ENCODE measurements at places on chromosomes 1 and 21.
A peak's percentile ranks its signal among the peaks of the same experiment; 100 is the strongest.

- DNase-seq: no peak
Observed at GRCh38 chr21:21096956-21097355, 98.7 kb downstream of the NCAM2 start.

- no peak for DNase-seq
Observed at GRCh38 chr21:32189688-32190483, 89.0 kb downstream of the MIS18A start.

DNA sequence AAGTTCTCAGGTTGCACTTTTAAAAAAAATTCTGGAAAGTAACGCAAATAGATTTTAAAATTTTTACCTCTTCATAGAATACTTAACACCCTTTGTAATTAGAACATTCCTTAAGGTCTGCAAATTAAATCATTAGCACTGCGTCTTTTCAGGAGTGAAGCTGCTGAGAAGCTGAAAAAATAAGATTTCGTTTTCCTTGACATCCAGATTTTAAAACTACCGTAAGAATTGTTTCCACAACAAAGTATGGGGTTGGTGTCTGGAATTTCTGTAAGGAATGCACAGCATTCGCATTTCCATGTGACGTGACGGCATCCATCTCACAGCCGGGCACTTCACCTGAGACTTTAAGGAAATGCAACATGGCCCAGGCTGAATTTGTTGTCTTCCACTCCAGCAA is 76.3 kb upstream of the COX20 start:
- no peak for DNase-seq

GRCh38 chr1:228319352-228320088 is 87.1 kb downstream of the TRIM11 start:
- no peak for DNase-seq

DNA sequence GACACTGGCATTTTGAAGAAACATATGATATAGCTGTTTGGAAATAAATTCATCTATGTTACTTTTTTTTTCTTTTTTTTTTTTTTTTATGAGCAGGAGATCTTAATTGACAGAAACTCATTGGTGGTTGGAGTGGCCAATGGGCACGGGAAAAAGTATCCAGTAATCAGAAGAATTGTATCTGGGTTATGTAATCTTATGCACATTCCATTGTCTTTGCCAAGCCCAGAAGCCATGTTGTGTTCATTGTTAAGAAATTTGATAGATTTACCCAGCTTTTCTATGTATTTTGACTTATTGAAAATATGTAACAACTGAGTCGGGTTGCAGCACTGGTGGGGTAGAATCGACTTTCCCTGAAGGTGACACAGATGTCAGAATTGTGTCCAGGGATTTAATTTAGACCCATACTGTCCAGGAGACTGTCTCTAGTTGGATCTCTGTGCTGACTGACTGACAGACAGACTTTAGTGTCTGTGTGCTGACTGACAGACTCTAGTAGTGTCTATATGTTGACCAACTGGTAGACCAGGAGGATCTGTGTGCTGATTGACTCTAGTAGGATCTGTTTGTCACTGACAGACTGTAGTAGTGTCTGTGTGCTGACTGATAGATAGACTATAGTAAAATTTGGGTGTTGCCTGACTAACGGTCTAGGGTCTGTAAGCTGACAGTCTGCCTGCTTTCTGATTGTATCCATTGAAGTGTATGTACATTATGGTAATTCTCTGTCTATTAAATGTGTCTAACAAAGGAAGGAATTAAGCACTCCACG is 12.3 kb upstream of the C4BPB start:
- no peak for DNase-seq

DNA sequence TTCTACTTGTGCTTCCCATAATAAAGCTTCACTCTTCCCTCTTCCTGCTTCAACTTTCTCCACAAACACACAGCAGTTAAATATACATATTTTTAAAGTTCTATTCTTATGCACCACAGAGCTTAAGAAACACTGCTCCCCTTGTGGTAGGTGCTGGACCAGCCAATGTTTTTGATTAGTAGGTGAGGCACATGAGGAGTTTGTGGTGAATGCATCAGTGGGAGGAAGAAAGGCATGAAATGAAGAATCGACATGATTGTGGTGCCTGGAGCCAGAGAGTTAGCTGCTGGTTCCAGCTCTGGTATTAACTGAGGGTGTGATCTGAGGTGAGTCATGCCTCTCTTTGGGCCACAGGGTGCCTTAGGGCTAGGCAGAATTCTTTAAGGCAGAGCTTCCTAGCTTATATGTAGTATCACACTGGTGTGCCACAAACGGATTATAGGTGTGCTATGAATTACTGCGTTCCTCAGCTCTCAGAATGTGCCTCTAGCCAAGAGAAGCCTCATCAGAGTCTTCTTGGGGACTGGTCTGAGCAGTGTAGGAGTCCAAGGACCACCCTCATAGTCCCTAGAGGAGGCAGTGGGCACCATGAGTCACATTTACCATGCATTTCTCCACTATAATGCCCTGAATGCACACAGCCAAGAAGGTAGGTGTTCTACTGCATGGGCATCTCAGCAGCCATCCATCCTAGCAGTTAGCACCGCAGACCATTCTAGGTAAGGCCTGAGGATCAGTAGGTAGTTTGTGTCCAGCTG is 97.4 kb upstream of the SGIP1 start:
- peak; percentile 67 for DNase-seq

- DNase-seq: no peak
Observed at GRCh38 chr1:67555461-67556296, 125.5 kb upstream of the SERBP1 start.

- DNase-seq: no peak
Observed at GRCh38 chr1:163565166-163565565, 243.4 kb downstream of the NUF2 start.

GRCh38 chr1:167880580-167881021 is 33.3 kb downstream of the ADCY10 start:
- no peak for DNase-seq

- no peak for DNase-seq
Observed at GRCh38 chr1:216666441-216666840, 56.8 kb downstream of the ESRRG start.

- no peak for DNase-seq
Observed at GRCh38 chr1:205945069-205945468, 1.8 kb upstream of the SLC26A9 start.

GRCh38 chr1:78755986-78756385 is 106.4 kb downstream of the IFI44 start:
- no peak for DNase-seq

DNA sequence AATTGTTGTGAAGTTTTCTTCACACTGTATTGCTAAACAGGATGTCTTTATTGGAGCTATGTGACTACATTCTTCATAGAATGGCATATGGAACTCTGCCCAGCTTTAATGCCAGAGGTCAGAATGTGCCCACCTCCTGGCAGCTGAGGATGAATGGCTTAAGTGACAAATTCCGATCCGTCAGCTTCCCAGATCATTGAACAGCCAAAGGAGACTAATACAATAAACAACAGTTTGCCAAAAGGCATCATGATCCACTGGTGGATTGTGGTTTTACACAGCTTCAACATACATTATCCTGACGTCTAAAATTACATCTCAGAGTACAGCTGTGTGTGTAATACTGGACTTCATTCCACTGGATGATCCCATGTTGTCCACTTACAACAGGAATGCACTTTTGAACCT is 68.7 kb upstream of the C1orf105 start:
- no peak for DNase-seq

DNA sequence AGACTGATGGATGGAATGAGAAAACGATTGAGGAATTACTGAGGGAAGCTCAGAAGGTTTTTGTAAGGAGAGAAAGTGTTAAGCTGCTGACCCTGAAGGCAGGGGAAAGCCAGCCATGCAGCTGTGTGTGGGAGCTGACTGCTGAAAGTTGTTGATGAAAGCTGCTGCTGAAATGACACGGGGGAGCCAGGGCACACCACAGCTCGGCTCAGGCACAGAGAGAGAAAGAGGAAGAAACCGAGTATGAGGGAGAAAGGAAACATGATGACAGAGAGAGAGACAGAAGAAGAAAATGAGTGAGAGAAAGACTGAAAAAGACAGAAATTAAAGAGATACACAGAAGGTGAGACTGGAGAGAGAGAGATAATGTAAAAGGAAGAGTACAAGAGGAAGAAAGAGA is 115.5 kb downstream of the LRRC53 start:
- no peak for DNase-seq

GRCh38 chr1:209577346-209577745 is 6.2 kb upstream of the CAMK1G start:
- DNase-seq: no peak

- DNase-seq: no peak
Observed at GRCh38 chr1:5768014-5768413, 224.2 kb downstream of the NPHP4 start.

- DNase-seq: no peak
Observed at GRCh38 chr1:31683997-31684396, 19.8 kb downstream of the COL16A1 start.

DNA sequence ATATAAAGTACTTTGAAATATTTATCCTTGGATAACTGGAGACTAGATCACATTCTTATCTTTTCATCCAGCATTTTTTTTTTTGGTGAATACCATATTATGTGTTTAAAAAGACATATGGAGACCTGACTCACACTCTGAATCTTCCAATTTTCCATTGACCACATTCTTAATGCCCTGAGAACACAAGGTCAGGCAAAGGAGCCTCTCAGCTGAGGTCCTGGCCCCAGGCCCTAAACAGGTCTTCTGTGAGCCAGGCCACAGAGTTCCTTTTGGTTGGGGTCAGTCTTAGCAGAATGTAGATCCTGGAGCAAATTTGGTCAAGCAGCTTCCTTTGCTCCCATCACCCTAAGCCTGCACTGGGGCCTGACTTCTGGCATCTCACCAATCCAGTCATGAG is 390.1 kb upstream of the ST6GALNAC5 start:
- DNase-seq: no peak

- no peak for DNase-seq
Observed at GRCh38 chr1:38522915-38523567, 336.5 kb downstream of the RRAGC start.

GRCh38 chr1:78884685-78885452 is 121.7 kb downstream of the ADGRL4 start:
- DNase-seq: no peak

- DNase-seq: no peak
Observed at GRCh38 chr1:26949266-26949925, 10.9 kb downstream of the KDF1 start.

DNA sequence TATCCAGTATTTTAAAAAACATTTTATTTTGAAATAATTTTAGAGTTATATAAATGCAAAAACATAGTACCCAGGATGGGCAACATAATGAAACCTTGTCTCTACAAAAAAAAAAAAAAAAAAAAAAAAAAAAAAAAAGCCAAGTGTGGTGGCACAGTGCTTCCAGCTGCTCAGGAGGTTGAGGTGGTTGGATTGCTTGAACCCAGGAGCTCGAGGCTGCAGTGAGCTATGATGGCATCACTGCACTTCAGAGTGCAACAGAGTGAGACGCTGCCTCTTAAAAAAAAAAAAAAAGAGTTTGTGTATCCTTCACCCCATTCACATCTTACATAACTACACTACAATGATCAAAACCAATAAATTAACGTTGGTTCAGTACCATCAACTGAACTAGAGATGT is 115.6 kb upstream of the KIF26B start:
- no peak for DNase-seq

GRCh38 chr1:180930687-180931086 is 18.0 kb downstream of the KIAA1614 start:
- DNase-seq: no peak

GRCh38 chr1:32992489-32993323 is 28.1 kb upstream of the RNF19B start:
- DNase-seq: peak; percentile 94

DNA sequence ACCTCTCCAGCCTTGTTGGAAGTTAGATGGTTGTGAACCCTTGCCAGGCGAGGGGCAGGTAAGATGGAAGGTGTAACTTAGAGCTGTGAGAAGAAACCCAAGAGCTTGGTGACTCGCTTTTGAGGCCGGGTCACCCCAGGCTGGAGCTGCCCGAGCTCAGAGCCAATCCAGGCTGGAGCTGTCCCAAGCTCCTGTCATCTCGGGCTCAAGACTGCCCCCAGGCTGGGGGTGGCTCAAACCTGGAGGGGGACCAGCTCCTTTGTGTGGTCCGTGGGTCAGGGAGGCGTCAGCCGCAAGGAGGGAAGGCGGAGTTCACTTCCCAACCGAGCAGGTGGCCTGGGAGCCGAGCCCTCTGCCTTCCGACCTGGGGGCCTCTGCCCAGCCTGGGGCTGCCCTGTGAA is 2.0 kb downstream of the HUNK start:
- DNase-seq: no peak

GRCh38 chr21:42002421-42002958 is 7.7 kb downstream of the ZBTB21 start:
- DNase-seq: peak; percentile 86

GRCh38 chr1:240194120-240194519 is 102.4 kb downstream of the FMN2 start:
- no peak for DNase-seq

DNA sequence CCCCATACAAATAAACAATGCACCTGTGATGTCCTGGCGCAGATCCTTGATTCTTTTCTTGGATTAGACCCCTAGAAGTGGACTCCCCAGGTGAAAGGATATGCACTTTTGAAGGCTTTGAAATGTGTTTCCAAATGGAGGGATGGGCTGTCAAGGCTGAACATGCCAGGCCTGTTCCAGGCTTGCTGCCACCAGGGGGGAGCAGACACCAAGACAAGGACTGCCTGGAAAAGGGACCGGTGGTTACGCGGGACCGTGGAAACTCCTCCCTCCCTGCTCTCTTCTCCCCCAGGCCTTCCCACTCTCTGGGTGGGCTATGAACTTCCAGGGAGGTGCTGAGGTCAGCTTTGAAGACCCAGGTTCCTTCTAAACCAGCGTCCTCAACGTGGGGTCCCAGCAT is 12.7 kb downstream of the C1QB start:
- no peak for DNase-seq

GRCh38 chr1:15820478-15820877 is 13.0 kb upstream of the UQCRHL start:
- no peak for DNase-seq

- DNase-seq: no peak
Observed at GRCh38 chr1:235403593-235403992, 36.4 kb downstream of the TBCE start.

- DNase-seq: no peak
Observed at GRCh38 chr1:79290927-79291474, 284.5 kb upstream of the ADGRL4 start.

DNA sequence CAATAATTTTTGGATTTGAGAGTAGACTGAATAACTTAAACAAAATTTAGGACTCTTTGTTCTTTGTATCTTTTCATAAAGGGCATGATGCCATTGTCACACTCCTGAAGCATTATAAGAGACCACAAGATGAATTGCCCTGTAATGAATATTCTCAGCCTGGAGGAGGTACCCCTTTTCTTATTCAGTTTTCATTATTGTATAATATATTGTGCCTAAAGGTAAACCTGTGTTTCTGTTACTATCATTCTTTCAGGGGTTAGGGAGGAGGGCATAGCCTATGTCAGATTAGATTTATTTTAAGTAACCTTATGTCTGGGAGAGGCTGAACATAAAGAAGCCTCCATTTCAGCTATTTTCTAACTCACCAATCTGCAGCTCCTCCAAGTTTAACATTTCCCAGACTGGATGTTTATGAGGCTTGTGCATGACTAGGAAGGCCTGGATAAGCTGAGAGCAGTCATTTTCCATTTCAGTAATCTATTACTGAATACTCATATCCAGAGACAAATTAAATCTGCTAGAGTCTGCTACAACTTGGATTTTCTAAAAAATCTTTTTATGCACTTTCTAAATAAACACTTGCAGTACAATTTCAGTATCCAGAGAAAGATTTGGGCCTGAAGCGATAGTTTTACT is 132.1 kb downstream of the TNNI3K start:
- no peak for DNase-seq

Data from stimulated activated naive CD8-positive, alpha-beta T cell treated with anti-CD3 and anti-CD28 coated beads, Interleukin-15, amount 100 ng/mL, for 72 hours (primary cell).